AG04450 (cell line): ENCODE measurements at places on chromosomes 12 and 14. TPM values are rescaled to one million over a fixed set of nuclear protein-coding genes. Genes with fewer than 3 reads are reported as not detected.

DNA sequence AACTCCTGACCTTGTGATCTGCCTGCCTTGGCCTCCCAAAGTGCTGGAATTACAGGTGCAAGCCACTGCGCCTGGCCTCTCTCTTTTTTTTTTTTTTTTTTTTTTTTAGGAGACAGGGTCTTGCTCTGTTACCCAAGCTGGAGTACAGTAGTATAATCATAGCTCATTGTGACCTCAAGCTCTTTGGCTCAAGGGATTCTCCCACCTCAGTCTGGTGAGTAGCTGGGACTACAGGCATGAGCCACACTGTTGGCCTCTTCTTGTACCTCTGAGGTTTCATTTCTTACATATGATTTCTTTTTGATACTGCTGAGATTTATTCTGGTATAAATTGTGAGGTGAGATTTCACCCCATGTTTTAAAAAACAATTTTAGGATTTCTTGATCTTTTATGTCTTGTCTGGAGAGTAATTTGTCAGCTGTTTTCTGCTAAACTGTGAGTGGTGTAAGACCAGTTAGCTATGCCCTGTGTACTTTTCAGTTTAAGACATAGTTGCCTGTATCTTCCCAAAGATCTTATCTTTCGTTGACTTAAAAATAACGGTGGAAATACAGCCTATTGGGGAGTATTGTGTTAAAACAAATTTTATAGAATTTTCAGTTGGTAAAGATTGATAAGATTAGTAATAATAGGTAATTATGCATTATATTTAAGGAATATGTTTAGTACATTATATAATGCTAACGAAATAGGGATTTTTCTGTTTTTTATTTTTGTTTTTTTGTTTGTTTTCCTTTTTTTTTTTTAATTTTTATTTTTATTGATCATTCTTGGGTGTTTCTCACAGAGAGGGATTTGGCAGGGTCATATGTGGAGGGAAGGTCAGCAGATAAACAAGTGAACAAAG is 31.7 kb downstream of the WDR20 start:
- no peak for DNase-seq

- DNase-seq: no peak
Measured at GRCh38 chr12:128933039-128933438, 79.8 kb downstream of the GLT1D1 start.

DNA sequence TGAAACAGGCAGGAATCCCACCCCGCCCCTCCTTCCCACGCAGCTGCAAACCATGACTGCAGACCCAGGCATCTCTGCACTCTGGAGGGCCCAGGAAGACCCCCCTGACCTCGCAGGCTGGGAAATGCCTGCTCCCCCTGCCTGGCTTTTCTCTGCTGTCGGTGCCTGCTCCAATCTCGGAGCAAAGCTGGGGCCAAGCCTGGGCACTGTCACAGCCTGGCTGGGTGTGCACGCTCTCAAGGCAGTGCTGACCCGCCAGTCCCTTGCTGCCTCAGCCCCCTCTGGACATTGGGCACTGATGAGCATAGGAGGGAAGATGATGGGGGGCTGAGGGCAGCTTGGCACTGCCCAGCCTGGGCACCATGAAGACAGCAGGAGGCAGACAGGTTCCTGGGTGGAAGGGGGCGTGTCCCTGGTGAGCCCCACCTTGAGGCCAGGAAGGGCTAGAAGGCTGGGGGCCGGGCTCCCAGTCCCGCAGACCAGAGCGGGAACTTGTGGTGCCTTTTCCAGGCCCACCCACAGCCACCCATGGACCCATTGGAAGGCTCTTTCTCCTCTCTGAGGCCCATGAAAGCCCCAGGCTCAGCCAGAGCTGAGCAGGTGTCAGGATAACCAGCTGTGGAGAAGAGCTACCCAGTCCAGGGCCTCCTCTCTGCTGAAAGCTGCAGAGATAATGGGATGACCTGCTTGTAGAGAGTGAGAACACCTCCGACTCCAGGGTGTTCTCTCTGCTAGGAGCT is 10.7 kb upstream of the ZNF605 start:
- no peak for DNase-seq

GRCh38 chr12:71766202-71766601 is 11.5 kb downstream of the RAB21 start:
- no peak for DNase-seq

GRCh38 chr12:123829561-123829960 is 67.5 kb downstream of the DNAH10 start:
- no peak for DNase-seq

DNA sequence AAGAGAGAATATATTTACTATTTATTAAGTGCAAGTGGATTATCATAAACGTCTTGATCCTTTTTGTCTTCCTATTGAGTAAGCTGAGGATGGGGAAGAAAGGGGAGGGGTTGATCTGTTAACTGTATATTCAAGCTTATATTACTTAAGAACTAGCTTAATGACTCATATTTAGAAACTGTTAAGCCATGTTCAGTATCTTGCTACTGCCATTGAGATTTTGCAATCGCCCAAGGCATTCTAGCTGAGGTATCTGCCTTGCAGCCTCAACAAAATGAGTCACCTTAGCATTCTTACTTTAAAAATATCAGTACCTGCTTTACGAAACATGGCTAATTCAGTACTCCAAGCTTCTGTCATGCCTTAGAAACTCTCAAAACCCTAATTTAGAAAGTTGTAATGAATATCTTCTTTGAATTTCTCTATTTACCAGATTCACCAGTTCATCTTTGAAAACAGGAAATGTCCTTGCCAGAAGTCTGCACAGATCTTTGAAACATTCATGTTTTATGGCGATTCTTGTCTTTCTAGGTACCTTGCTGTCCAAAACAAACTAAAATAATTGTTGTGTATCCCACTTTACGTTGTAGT is 76.1 kb downstream of the ALG10B start:
- DNase-seq: no peak

LRRC43 gene
- polyA plus RNA-seq: 0.27 and 0.48 TPM in 2 replicates

PIWIL1 gene
- not detected in 2 replicates for polyA plus RNA-seq

C12orf43 gene
- 13.6 and 13.8 TPM in 2 replicates for polyA plus RNA-seq

MSI1 gene
- not detected in 2 replicates for polyA plus RNA-seq

BCL2L14 gene
- not detected in 2 replicates for polyA plus RNA-seq

TMPRSS12 gene
- polyA plus RNA-seq: not detected in 2 replicates

SERPINA9 gene
- polyA plus RNA-seq: 0.05 and 0.07 TPM in 2 replicates
